ENCODE measurements at places on chromosomes 16 and 17.

DNA sequence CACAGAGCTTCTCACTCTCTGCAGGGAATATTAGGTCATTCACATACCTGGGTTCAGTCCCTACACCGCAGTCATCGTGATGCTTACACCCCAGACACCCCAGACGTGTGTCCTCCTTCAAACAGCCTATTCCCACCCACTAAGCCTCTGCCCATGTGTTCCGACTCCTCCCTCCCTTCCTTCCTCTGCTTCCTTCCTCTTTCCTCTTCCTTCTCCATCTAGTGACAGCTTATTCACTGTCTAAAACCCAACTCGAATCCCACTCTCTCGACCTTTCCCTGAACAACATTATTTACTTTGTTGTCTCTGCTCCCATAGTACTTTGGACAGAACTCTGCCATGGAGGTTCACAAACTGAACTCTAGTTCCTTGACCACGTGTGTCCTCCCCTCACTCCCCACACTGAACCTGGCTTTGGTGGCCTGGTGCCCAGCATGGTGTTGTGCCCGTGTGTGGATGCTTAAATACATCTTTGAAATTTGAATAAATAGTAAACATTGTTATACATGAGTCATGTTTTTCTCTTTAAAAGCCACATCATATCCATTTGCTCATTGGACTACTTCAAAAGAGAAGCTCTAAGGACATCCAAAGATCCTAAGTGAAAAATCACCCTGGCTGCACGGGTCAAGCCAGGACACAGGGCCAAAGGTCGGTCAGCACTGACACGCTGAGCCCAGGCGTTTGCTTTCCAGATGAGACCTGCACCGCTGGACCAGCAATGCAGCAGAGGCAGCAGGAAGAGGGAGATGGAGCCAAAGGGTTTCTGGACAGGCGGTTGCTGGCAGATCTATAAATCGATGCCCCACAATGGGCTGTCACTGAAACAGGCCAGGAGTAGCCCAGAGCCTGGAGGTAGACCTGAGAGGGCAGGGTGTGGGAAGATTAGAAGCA, 14.1 kb upstream of the G6PC1 start:
- DNase-seq = no peak

DNA sequence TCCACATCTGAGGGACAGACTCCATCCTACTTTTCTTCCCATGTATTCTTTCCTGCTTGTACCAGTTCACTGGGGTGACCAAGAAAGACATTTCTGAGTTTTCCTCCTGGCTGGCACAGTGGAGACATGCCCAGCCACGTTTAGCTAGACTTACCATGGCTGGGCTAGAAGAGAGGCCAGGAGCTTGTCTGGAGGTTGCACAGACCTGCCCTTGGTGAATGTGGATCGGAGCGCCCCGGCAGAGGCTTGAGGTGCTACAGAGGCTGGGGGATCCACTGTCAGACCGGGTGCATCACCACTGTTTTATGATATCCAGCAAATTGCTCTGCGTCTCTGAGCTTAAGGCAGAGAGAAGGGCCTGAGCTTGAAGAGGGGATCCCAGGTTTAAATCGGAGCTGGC, 3.5 kb downstream of the IL4R start:
- DNase-seq = no peak

- DNase-seq = no peak
Observed at GRCh38 chr17:21042458-21043295, at the start of gene USP22. Gene USP22, minus strand, starts transcription at chr17:21043011. Its CDS starts 176 bp downstream, at chr17:21042835.

DNA sequence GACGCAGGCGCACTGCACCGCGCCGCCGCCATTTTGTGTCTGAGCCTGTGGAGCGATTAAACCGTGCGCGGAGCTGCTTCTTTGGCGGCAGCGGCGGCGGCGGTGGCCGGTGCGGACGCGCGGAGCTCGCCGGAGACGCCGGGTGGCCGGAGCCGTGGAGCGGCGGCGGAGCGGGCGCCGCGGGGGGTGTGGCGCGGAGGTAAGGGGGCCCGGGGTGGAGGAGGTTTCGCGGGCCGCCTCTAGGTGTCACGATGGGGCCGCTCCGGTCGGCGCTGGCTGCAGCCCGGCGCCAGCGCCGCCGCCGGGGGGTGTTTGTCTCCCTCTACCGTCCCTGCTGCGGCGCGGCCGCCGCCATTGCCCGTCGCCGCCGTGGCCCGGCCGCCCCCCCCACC, at the start of gene CTCF:
TSS of gene CTCF (plus strand) at position 1 of the 392 bp plus-strand sequence. CDS start 48,307 bp downstream, outside the sequence.
- DNase-seq = peak; percentile 53

GRCh38 chr16:87017371-87018012, 299.7 kb downstream of the C16orf95 start:
- no peak for DNase-seq

- DNase-seq = no peak
Observed at GRCh38 chr17:73325527-73325842, 13.7 kb upstream of the CDC42EP4 start.

DNA sequence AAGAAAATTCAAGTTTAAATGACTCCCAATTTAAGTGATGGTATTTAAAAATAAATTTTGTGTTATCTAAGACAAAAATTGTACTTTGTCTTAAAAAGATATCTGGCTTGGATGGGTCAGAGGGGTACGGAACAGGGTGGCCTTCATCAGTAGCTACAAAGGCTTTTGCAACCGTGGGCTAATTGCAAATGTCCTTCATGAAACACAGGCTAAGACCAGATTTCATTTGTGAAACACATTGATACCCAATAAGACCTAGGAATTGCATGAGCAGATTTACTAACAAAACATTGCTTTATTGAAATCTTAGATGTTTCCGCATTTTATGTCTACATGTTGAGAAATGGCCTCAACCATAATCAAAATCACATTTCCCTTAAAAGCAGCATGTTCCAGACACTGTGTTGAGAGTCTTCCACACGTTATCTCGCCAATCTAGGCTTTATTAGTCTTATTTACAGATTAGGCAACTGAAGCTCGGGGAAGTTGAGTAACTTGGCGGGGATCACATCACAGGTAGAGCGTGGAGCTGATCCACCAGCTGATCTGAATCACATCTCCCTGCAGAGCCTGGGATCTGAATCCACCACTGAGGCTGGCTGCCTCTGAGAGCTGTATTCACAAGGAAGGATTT, 21.8 kb downstream of the FBXO39 start:
- DNase-seq = no peak

GRCh38 chr17:44932096-44932786, 15.3 kb downstream of the KIF18B start:
- no peak for DNase-seq

GRCh38 chr17:48647103-48647962, 21.2 kb upstream of the HOXB9 start:
- DNase-seq = no peak

GRCh38 chr17:9839433-9839832, 13.7 kb downstream of the GLP2R start:
- DNase-seq = no peak

- no peak for DNase-seq
Observed at GRCh38 chr16:57039148-57039812, 49.9 kb downstream of the NLRC5 start.

DNA sequence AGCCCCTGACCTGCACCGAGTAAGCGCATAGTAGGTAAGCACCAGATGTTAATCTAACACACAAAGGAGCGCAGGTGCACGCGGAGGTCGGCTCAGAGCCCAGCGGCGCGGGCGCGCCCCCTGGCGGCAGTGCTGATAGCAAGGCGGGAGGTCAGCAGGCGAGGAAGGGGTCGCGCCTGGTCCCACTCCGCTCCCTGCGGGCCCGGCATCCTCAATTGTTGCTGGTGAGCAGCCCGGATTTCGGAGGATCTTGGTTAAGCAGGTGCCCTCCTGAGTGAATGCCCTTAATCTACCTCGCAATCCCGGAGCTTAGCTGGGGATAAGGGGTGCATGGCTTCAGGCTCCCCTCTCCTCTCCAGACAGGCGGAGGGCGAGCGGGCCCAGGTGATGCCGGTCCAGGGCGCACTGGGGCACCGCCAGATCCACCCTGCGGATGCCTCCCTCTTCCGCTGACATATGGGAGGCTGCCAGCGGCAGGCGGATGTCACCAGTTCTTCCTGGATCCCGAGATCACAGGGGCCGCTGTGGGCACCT, 4.0 kb upstream of the WNT3 start:
- DNase-seq = no peak

GRCh38 chr17:33695431-33695830, 402.3 kb upstream of the ASIC2 start:
- DNase-seq = no peak

- DNase-seq = no peak
Observed at GRCh38 chr16:12120217-12120981, 143.9 kb downstream of the SNX29 start.

DNA sequence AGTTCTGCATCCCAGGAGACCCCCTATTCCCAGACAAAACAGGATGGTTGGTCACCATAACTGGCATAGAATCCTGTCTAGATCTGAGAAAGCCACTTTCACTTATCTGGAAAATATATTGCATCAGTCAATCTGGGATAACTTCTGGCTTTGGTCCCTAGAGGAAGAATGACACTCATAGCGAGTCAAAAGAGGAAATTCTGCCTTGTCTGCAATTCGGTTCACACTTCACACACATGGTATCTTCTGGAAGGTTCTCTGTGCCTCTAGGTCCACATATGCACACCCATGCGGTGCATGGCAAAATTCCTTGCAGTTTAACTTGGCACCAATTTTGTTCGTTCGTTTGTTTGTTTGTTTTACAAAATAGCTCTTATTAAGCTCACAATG, 49.2 kb upstream of the WSCD1 start:
- DNase-seq = no peak

GRCh38 chr16:70688246-70688742, 2.4 kb upstream of the MTSS2 start:
- DNase-seq = no peak

DNA sequence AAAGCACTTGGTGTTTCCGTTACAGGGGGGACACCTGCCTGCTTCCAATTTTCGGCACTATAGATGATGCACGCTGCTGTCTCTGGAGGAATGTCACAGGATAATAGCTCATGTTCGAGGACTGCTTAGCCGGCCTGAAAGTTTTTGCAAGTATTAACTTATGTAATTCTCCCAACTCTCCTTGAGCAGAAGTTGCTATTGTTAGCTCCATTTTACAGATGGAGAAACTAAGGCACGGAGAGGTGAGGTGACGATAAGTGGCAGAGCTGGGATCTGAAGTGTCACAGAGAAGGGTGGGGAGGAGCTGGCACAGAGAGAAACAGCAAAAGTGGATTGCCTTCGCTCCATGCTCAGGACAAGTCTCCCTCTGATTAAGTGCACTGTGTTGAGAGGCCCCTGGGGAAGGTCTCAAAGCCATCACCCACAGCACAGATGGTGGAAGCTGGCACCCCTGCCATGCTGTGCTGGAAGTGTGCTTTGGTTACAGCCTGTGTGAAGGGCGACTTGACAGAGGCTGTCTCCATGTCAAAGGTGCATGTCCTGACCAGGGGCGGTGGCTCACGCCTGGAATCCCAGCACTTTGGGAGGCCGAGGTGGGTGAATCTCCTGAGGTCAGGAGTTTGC, 40.8 kb upstream of the MEAK7 start:
- DNase-seq = no peak

DNA sequence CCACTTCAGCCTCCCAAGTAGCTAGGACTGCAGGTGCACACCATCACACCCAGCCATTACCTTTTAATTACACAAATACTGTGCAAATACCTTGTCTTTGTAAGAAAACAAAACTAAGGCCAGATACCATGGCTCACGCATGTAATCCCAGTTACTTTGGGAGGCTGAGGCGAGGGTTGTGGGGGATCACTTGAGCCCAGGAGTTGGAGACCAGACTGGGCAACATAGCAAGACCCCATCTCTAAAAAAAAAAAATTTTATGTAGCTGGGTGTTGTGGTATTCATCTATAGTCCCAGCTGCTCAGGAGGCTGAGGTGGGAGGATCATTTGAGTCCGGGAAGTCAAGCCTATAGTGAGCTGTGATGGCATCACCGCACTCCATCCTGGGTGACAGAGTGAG, 151.6 kb downstream of the CLEC16A start:
- no peak for DNase-seq

DNA sequence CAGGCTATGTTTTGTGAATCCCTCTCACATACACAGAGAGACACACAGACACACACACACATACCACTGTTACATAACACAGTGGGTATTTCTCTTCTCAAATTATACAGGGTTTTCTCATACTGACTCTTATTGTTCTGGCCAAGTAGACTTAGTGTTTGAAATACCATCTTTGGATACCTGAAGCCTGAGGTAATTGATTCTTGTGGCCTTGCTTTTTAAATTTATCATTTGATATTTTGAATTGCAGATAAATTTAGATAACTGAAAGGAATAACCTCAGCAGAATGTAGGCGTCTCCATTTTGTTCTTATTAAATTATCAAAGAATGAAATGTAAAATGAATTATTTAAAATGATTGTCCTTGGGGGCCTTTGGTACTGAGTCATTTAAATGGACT, 223.8 kb downstream of the LGALS9B start:
- DNase-seq = no peak

DNA sequence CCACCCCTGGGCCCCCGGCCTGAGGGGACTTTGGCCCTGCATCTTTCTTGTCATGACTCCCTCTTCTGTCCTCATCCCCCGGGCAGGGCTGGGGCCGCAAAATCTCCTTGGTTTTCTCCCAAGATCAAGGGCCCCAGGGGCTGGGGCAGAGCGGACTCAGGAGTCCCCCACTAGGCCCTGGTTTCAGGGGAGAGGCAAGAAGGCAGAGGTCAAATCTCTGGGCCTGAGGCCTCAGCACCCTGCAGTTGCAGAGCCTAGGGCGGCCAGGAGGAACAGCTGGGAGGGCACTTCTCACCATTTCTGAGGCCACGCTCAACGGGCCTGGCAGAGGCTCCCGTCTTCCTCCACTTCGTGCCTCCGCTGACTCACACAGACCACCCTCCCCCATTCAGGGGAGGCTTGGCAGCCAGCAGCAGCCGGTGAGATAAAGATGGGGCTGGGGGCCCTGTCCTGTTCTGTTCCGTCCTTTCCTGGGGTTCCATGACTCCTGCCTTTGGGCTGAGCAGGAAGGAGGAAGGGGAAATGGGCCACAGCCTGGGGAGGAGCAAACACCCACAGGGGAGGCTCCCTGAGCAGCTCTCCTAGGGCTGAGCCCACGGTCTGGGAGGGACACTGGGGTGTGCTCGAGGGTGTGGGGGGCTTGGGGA, 12.4 kb downstream of the ZSCAN10 start:
- DNase-seq = no peak

DNA sequence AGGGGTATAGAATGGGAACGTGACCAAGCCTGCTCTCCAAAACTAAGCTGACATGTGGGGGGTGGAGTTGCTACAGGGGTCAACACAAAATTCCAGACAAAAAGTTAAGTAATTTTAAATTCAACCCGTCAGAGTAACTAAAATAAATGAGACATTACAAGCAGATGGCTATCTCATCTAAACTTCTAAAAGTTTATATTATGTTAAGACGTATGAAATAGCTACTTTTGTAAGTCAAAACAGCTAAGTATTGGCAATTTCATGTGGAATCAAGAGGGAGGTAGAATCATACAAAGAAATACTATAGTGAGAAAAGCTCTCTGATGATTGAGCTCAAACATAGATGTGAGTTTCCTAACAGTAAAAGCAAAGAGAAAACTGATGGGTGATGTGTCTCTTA, 113.3 kb downstream of the HS3ST2 start:
- no peak for DNase-seq

GRCh38 chr16:66930189-66930588, 4.0 kb downstream of the CIAO2B start:
- DNase-seq = no peak

GRCh38 chr17:71885662-71886061, 235.2 kb upstream of the SOX9 start:
- no peak for DNase-seq

All from NCI-H1417 treated with DMSO at 0.1 percent for 48 hours (cell line).